ENCODE measurements at places on chromosomes 1 and 21.

DNA sequence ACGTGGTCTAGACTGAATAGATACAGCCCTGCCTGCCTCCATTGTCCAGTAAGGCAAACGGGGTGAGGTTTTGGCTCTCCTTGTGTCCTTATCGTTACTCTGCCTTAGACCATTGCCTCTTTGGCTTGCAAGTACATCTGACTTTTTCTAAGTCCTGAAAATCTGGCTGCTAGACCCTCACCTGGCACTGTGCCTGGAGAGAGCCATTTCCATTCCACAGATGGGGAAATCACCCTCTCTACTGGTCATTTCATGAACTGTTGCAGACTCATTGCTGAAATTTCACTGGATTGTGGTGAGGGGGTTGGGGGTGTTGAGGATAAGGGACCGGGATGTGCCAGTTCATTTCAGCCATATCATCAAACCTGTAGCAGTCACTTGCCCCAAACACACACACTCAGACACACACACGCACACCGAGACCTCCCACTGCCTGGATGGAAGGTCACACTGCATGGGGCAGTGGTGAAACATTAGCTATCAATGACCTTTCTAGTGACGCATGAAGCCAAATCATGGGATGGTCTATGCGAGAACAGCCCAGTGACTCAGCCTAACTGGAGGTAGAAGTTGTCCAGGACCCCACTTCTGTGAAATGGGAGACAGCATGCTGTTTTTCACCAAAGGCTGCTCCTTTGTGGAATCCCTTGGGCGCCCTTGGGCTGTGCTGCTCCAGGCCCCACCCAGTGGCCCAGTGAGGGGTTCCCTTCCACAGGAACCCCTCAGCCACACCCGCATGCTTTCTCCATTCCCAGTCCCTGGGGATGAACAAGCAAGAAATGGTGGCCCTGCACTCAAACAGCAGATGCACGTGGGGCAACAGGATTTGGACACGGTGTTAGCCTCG lies 34.9 kb upstream of the VASH2 start:
- DNase-seq = no peak

- DNase-seq = no peak
Observed at GRCh38 chr21:40863839-40864238, 16.9 kb upstream of the DSCAM start.

- DNase-seq = no peak
Observed at GRCh38 chr1:246559310-246559709, 6.8 kb downstream of the TFB2M start.

DNA sequence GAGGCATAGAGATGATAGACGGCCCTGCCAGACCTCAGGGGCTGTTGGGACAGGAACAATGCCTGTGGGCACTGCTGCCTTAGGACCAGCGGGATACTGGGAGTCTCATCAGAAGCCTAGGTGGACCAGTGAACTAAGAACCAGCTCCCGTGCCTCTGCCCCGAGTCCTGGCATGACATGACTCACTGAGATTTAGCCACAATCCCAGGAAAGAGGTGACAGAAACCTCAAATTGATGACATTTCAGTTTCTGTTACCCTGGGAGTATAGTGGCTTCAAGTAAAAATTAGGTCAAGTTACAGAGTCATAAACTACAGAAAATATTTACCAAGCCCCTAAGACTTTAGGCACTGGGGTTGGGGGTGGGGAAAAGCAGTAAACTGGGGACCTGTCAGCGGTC lies 74.6 kb upstream of the GADD45A start:
- DNase-seq = no peak

DNA sequence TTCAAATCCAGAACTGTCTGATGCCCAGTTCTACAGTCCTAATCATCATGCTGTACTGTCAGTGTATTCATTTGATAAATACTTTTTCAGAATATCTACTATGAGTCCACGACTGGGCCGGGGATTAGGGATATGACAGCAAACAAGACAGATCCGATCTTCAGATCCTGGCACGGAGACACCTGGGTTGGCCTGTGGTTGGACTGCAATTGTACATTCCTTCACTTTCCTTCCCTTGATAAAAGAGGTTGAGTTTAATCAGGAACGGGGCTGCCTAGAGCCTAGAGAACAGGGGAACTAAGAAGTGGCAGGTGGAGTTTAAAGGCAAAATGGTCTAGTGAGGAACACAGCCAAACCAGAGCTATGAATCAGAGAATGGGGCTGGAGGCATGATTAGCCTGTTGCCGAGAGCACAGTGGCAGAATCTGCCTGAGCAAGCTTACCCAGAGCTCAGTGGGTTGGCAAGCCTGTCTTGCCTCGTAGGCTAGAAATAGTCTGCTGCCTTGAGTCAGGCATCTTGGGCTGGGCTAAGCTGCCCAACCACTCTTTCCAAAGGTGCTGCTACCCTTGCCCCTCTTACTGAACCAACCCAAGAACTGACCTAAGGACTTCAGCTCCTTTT lies 38.1 kb upstream of the PTCH2 start:
- no peak for DNase-seq

DNA sequence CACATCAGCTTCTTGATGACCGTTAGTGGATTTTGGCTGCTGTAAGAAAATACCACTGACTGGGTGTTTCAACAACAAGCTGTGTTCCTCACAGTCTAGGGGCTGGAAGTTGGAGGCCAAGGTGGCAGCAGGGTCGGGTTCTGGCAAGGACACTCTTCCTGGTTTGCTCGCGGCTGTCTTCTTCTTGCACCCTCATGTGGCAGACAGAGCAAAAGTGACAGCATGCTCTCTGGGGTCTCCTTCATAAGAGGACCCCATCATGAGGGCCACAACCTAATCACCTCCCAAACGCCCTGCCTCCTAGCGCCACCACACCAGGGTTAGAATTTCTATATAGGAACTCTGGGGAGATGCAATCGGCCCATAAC lies 18.6 kb upstream of the TSPEAR start:
- DNase-seq = no peak

GRCh38 chr1:32438136-32438535 lies 26.7 kb upstream of the ZBTB8B start:
- DNase-seq = no peak

DNA sequence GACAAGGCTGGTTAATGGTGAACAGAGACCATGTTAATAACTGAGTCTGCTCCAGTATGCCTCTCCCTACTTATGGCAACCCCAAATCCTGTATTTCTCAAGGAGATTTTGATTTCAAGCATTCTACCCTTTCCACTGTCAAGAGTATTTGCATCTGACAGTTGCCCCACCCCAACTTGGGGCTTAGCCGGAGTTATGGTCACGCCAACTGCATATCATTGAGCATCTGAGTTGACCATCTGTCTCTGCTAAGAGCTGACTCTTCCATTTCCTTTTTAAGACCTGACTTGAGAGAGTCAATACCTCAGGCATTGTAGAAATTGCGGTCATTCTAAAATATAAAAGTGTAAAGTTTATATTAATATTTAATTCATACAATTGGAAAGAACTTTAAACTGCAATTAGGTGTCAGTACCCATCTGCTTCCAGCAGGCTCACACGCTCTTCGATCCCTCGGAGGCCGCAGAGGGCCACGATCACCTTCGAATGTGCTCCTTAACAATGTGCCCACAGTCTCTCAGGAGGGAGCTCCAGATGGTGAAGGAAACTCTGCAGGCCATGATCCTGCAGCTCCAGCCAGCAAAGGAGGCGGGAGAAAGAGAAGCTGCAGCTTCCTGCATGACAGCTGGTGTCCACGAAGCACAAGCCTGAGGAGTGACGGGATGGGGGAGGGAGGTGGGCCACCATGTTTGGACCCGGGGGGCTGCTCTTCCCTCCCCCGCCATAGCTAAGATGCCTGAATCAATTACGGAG lies 409.8 kb downstream of the DISC1 start:
- no peak for DNase-seq

DNA sequence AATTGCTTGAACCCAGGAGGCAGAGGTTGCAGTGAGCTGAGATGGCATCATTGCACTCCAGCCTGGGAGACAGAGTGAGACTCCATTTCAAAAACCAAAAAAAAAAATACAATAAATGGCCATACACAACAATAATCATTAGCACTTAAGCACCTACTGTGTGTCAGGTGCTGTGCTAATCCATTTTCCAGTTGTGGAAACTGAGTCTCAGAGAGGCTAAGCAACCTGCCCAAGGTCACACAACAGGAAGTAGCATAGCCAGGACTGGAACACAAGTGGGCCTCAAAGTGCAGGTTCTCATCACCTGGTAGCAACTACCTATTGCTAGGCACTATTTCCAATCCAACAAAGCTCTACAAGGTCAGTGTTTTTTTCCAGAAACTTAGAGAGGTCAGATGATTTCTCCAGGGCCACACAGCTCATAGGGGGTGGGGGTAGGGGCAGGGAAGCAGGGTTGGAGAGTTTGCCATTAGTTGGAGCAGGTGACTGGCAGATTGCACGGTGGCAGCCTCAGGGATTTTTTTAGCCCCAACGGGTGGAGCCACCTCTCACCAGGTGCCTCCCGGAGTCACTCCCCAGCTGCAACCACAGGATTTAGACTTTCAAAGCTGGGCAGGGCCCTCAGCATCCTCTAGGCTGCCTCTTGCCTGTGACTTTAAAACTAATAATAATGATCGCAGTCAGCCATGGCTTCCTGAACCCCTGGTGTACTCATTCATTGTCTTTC lies 52.5 kb upstream of the ID3 start:
- DNase-seq = no peak

GRCh38 chr1:227961651-227962466 lies 14.1 kb upstream of the WNT9A start:
- no peak for DNase-seq

GRCh38 chr1:92927870-92928269 lies 33.4 kb downstream of the DIPK1A start:
- no peak for DNase-seq

GRCh38 chr1:1161078-1161682 lies 12.5 kb upstream of the TTLL10 start:
- DNase-seq = no peak
